IMR-90 (cell line): ENCODE measurements at places on chromosomes 12 and 14. TPM values are rescaled to one million over a fixed set of nuclear protein-coding genes. Genes with fewer than 3 reads are reported as not detected.

Gene RPGRIP1
- total RNA-seq = not detected in 2 replicates

Gene MAP1LC3B2
- total RNA-seq = 0.28 TPM in 1 of 2 replicates, not detected in the other

Gene NTN4
- 38.6 and 56.6 TPM in 2 replicates for total RNA-seq

Gene POMT2
- 5.8 and 6.5 TPM in 2 replicates for total RNA-seq

Gene DNAH10
- 0.18 and 0.28 TPM in 2 replicates for total RNA-seq

Gene C14orf132
- total RNA-seq = 6.3 and 6.9 TPM in 2 replicates

Gene SLC2A3
- 54.8 and 113 TPM in 2 replicates for total RNA-seq

Gene ATP6V1D
- total RNA-seq = 113 and 167 TPM in 2 replicates

Gene TAS2R50
- 2.3 and 4.4 TPM in 2 replicates for total RNA-seq

Gene KRT3
- not detected in 2 replicates for total RNA-seq

Gene GTF2A1
- 41.9 and 60.4 TPM in 2 replicates for total RNA-seq

Gene HSPB8
- 12.8 and 12.9 TPM in 2 replicates for total RNA-seq

Gene RTN1
- total RNA-seq = 0.18 and 0.28 TPM in 2 replicates

Gene SLC8A3
- total RNA-seq = under 0.01 TPM in 1 of 2 replicates, not detected in the other

Gene CAPZA3
- total RNA-seq = not detected in 2 replicates

Gene FAM181A
- not detected in 2 replicates for total RNA-seq

Gene ST8SIA1
- total RNA-seq = 0.28 TPM in 1 of 2 replicates, not detected in the other

Gene DGKA
- 61.4 and 71.9 TPM in 2 replicates for total RNA-seq

Gene TCL1B
- total RNA-seq = not detected in 2 replicates

Gene KCNMB4
- 0.90 and 1.4 TPM in 2 replicates for total RNA-seq

Gene RNASE3
- total RNA-seq = not detected in 2 replicates

Gene CMA1
- not detected in 2 replicates for total RNA-seq

Gene PKP2
- 0.18 and 0.28 TPM in 2 replicates for total RNA-seq

Gene RNASE13
- total RNA-seq = not detected in 2 replicates

Gene TMPRSS12
- total RNA-seq = not detected in 2 replicates

Gene BMP4
- total RNA-seq = 2.8 and 3.4 TPM in 2 replicates

Gene HNF1A
- total RNA-seq = under 0.01 TPM in 1 of 2 replicates, not detected in the other

Gene SLC2A14
- total RNA-seq = under 0.01 TPM in 1 of 2 replicates, not detected in the other

Gene KLRD1
- total RNA-seq = under 0.01 TPM in 2 replicates

Gene KRT75
- total RNA-seq = not detected in 2 replicates

Gene CNTN1
- total RNA-seq = 0.18 and 0.28 TPM in 2 replicates

Gene ENDOU
- total RNA-seq = under 0.01 TPM in 2 replicates

Gene RERG
- not detected in 2 replicates for total RNA-seq

Gene FAM222A
- total RNA-seq = under 0.01 TPM in 2 replicates

Gene AGAP2
- 0.18 and 0.28 TPM in 2 replicates for total RNA-seq

Gene GLT1D1
- total RNA-seq = not detected in 2 replicates
